ENCODE measurements at places on chromosomes 16 and 17.

DNA sequence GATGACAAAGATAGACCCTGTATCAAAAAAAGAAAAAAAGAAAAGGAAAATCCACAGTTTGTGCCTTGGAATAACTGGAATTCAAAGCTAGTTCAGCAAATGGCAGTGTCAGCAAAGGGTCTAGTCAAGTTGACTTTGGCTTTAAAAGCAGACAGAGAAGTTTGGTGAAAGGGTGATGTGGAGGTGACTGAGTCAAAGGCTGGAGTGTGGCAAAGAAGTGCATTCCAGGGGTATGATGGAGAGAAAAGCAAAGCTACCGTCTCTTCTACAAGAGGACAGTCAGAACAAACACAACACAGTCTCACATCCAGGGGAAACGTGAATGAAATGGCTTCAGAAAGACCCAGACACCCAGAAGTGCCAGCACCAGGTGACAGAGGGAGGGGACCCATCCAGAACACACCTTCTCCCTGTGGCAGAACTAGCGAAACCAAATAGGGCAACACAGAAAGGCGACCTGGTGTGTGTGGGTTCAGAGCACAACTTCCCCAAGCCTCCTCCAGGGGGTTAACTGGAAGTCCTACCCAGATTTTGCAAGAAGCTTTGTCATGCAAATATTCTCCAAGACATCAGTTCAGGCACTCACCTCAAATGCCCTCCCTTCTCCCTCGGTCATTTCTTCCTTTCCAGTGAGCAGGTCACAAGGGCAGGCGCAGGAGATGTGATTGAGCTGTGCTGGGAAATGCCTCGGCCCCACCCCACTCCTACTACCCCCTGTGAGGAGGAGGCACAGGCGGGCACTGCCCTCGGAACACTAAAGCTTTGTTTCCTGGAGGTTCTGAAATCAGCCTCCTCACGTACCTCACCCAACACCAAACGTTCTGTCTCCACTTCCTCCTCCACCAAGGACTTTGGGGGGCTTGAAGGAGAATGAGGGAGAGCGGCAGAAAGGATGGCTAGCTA, 481.9 kb downstream of the SOX9 start:
- DNase-seq, result no peak

GRCh38 chr17:59899099-59899498, 6.2 kb downstream of the RPS6KB1 start:
- DNase-seq, result no peak

GRCh38 chr16:51166541-51166940, 15.5 kb upstream of the SALL1 start:
- no peak for DNase-seq

- no peak for DNase-seq
Measured at GRCh38 chr17:7885367-7886226, 3.0 kb upstream of the CHD3 start.

DNA sequence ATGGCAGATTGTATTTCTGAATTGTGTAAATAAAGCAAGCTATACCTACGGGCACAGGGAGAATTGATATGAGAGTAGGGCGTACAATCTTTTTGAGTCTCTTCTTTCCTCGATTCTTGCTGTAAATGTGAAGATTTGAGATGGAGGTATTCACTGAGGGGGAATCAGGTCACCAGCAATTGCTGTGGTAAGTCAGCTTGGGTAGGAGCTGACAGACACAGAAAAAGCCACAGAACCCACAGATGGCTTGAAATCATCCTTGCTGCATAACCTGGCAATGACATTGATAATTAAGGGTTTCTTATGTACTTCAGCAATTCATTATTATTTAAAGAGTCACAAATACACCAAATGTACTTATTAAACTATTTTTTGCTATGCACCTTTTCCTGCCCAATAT, 164.2 kb downstream of the CNTNAP4 start:
- no peak for DNase-seq

DNA sequence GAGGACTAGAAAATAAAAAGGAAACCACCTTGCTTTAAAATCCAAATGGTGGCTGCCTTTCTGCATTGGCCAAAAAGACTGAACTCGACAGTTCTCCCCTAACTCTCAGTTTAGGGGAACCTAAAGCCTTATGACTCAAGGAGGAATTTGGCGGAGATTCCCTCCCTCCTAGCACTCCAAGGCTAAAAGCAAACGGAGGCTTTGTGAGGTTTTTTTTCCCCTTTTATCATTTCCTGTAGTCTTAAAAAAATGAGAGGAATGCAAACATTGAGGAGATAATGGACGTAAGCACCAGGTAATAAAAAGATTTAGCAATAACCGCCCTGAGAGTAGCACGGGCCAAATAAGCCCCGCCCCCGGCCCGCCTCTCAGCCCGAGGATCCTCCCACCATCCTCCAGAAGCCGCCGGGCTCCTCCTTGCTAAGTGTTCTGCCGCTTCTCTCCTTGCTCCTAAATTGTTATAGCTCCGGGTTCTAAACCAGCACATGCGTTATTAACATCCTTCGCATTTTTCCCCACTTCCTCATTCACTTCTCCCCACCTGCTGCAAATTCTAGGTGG, 5.8 kb upstream of the KIFC3 start:
- peak; percentile 75 for DNase-seq
